ENCODE measurements at places on chromosomes 3 and 15.
A peak's percentile ranks its signal among the peaks of the same experiment; 100 is the strongest.

DNA sequence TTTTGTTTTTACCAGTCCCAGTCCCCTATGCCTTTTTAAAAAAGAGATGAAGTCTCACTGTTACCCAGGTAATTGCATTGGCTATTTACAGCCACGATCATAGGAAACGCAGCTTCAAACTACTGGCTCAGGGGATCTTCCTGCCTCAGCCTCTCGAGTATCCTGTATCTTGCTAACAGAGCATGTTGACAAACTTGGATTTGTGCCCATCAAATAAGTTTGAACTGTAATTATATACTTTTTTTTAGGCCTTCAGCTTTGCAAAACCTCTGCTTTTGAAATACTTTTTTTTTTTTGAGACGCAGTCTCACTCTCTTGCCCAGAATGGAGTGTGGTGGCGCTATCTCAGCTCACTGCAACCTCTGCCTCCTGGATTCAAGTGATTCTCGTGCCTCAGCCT is 3.0 kb upstream of the EDEM1 start:
- peak; percentile 45 for DNase-seq

DNA sequence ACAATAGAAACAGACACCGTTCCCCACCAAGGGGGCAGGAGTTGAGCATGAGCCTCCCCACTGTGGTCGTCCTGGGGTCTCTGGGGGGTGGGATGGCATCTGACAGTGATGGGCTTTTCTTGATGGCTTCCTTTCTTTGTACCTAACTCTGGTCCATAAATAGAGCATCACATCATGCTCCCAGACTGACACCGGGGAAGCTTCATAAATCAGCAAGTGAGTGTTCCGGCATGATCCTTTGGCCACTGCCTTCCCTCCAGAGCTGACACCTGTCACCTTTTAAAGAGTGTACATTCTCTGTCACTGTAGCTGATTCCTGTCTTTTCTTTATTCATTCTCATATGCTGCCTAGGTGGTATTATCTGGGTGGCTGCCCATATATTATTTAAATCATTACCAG is 129.9 kb downstream of the ROBO2 start:
- no peak for DNase-seq

- DNase-seq, result no peak
These were observed 4.9 kb upstream of the P3H2 start for GRCh38 chr3:190125436-190126068.

- no peak for DNase-seq
These were observed 10.6 kb downstream of the PPM1M start for GRCh38 chr3:52256159-52256558.

GRCh38 chr3:13365390-13366379 is 54.4 kb downstream of the NUP210 start:
- no peak for DNase-seq

- DNase-seq, result peak; percentile 73
These were observed 293.3 kb downstream of the MEX3B start for GRCh38 chr15:81752546-81752942.

DNA sequence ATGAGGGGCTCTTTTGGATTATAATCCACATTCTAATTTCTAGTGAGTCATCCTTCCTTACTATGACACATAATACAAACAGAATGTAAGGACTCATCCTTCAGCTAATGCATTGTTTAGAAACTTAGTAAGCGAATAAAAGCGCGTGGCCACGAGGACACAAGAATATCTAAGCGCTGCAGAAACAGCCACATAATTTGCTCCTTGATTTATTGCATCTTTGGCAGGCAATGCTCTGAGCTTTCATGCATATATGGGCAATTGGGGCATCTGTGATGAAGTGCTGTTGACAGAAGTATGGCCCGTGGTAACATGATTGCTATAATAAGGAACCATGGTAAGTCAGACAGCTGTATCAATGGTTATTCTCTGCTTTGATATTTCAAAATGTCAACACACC is 191.3 kb upstream of the ZNF385D start:
- DNase-seq, result no peak

GRCh38 chr3:5235655-5236054 is 48.1 kb downstream of the EDEM1 start:
- no peak for DNase-seq

- DNase-seq, result no peak
These were observed 111.9 kb downstream of the BCHE start for GRCh38 chr3:165725296-165725695.

DNA sequence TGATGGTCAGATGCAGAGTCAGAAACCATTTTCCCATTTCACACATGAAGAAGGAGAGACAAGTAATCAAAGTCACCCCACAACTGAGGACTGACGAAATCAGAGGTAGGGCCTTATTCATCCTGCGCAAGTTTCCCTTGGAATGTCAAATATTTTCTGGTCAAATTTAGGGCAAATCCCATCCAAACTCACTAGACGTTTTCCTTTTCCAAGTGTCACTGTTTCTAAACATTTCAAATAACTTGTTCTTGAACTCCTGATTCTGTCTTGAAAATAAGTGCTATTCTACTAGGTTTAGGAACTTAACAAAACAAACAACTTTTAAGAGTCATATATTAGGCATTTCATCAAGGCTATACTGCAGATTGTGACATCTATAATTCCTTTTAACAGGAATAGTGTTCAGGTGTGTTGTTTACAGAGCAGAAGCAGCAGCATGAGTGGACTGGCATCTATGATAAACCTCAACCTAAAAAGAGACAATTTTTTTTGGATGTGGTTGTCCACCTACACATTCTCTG is 40.7 kb downstream of the SUMF1 start:
- no peak for DNase-seq

GRCh38 chr15:101381671-101382212 is 86.7 kb upstream of the SNRPA1 start:
- DNase-seq, result peak; percentile 14

DNA sequence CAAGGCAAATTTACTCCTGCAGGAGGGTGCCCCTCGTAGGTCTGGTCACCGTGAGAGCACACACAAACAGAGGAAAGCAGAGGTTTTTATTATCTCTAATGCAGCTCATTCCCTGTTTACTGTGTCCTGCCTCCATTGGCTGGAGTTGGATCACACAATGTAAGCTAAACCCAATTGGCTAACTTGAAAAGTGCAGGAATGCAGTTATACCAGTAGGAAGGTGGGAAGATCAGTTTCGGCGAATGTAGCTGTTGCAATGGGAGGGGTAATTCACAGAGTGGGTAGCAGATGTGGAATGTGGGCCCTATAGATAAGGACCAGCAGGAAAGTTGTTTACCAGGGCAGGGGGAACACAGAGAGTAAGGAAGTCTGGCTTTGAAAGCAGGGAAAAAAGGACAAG is 42.5 kb upstream of the NPAP1 start:
- no peak for DNase-seq

GRCh38 chr15:98673133-98673532 is 24.8 kb downstream of the IGF1R start:
- DNase-seq, result no peak

GRCh38 chr3:38353151-38353550 is 6.6 kb downstream of the XYLB start:
- no peak for DNase-seq

DNA sequence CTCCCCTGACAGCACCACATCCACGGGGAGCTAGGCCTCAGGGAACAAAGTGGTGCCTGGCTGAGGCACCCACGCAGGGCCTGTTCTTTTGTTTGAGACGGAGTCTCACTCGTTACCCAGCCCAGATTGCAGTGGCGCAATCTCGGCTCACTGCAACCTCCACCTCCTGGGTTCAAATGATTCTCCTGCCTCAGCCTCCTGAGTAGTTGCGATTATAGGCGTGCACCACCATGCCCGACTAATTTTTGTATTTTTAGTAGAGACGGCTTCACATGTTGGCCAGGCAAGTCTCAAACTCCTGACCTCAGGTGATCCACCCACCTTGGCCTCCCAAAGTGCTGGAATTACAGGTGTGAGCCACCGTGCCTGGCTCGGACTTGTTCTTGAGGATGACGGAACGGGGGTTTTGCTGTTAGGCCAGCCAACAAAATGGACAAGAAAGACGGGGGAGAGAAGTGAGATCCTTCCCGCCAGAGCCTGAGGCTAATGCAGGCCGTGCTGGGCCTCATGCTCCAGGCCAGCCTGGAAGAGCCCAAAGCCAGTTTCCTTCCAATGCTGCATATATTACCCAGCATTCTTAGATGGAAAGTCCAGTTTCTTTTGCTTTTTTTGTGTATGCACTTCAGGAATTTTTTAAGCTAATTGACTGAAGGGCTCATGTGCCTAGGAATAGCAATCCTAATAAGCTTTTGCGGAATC is 28.1 kb upstream of the FURIN start:
- DNase-seq, result no peak

- DNase-seq, result peak; percentile 62
These were observed 3.9 kb upstream of the VILL start for GRCh38 chr3:37986479-37987314.

GRCh38 chr3:55169608-55170072 is 241.8 kb upstream of the LRTM1 start:
- no peak for DNase-seq

GRCh38 chr3:187989575-187990153 is 164.3 kb upstream of the LPP start:
- no peak for DNase-seq

DNA sequence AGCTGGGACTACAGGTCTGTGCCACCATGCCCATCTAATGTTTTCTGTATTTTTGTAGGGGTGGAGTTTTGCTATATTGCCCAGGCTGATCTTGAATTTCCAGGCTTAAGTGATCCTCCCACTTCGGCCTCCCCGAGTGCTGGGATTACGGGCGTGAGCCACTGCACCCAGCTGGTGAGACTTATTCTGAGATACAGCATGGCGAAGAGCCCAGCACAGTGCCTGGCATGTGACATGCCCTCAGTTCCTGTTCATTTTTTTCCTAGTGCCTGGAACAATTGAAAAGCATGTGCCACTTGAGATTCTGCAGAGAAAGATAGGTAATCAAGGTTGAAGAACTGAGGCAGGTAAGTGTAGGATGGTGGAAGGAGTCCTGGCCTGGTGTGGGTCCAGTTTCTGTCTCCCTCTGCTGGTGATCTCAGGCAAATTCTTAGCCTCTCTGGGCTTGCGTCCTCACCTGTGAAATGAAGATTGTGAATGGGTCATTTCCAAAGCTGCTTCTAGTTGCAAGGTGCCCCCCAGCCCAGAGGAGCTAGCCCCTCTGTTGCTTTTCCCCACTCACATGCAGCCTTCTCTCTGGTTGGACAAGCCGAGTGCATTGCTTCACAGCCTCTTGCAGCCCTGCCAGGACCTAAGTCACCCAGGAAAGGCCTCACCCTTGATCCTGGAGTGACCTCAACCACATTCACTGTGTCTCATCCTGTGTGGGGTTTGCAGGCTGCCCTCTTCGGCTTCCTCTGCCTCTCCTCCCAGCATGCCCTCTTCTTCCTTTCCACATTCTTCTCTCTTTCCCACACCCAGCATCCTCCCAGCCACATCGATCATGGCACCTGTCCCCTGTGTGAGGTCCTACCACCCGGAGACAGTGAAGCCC is 4.3 kb upstream of the RHCG start:
- DNase-seq, result no peak

All from hematopoietic multipotent progenitor cell treated with erythropoietin and hydrocortisone succinate and interleukin-3 and kit ligand, for 4 days (in vitro differentiated cells).